Colonic mucosa (tissue), 4 donors: ENCODE measurements at places on chromosomes 3 and 15.

DNA sequence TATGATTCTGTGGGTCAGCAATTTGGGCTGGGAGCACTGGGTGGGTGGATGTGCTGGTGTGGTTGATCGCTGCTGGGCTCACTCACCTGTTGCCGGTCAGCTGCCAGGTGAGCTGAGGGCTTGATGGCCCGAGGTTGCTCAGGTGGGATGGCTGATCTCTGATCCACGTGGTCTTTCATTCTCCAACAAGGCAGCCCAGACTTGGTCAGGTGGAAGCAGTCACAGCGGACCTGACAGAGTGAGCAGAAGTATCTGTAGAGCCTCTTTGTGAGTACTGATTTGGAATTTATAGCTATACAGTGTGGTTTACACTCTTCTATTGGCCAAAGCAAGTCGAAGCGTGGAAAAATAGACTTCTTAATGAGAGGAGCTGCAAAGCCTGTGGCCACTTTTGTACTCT, 97.2 kb upstream of the ADAMTSL3 start:
- no peak for DNase-seq

- no peak for DNase-seq
These were observed 368.6 kb upstream of the MCTP2 start for GRCh38 chr15:93862791-93863190.

GRCh38 chr3:20668411-20668810, 482.4 kb upstream of the SGO1 start:
- no peak for DNase-seq

DNA sequence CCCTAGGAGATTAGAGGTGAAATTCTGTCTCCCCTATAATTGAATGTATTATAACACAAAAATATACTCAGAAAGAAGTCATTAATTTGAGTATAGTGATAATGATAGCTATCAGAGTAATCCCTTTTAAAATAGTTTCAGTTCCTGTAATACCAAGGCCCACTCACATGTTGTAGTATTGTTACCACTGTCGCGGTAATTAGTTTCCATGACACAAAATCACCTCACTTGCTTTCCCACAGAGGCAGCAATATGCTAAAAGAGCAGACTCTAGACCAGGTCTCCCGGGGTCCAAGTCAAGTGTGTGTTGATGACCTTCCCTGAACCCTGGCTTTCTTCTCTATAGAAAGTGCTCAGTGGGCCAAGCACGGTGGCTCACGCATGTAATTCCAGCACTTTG, 39.5 kb upstream of the NSMCE3 start:
- DNase-seq, result no peak

DNA sequence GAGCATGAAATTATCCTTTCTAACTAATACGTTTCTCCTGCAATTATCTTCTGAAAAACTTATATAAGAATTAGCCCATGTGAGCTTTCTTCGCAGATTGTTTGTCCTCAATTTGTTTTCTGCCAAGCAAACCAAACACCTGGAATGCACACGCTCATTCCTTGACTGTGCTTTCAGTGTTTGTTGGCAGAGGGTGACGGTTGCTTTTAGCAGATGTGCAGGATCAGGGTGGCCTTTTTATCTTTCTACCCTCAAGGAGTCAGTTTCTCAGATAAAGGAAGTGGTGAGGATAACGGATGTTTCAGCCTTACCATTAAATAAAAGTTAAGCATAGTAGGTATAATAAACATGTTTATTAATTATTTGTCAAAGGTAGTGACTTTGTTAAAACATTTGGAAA, 15.2 kb downstream of the ARPP21 start:
- DNase-seq, result no peak

DNA sequence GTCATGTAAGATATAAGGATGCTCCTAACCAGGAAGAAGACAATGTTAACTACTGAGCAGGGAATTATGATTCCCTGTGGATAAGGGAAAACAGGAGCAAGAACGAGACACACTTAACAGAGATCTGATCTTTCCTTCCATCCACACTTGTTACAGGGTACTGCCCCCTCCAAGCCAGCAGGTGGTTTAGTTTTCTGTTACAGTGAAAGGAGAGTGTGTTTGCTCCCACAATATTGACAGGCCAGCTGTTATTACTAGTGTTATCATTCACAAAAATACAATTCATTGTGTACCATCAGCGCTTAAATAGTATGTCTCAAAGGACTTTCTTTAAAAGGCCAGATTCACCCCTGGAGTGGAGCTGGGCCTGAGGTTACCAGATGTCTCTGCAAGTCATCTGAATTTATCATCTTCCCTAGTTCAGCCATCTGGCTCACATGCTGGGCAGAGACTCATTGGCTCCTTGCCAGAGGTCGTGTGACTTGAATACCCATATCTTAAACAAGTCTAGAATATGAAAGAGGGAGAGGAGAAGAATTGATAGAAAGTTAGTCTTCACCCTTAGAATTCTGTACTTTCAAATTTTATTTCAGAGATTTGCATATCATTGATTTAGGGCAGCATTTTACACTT, 16.8 kb upstream of the FMN1 start:
- DNase-seq, result peak; percentile 39

GRCh38 chr15:31398677-31399301, 72.2 kb downstream of the KLF13 start:
- DNase-seq, result peak; percentile 76

GRCh38 chr15:89192136-89192535, 29.2 kb downstream of the RLBP1 start:
- no peak for DNase-seq

DNA sequence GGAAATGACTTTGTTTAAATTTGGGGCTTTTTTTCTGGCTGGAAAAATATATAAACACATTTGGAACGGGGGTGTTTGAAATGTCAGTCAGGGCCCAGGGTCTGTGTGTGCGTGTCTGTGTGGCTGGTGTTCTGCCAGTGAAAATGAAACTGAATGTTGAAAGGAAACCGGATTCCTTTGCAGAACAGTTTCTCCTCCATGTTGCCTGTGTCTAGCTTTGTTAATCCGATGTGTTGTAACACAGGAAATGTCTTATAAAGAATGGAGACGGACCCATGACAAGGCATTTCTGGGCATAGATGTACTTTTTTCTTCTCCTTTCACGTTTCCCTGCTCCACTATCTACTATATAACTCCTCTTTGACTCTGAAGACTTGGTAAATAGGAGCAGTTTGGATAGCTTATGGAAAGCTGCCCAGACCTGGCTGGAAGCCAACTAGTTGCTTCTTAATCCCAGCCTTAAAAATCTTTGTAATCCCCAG, 2.8 kb downstream of the SQOR start:
- peak; percentile 76 for DNase-seq

DNA sequence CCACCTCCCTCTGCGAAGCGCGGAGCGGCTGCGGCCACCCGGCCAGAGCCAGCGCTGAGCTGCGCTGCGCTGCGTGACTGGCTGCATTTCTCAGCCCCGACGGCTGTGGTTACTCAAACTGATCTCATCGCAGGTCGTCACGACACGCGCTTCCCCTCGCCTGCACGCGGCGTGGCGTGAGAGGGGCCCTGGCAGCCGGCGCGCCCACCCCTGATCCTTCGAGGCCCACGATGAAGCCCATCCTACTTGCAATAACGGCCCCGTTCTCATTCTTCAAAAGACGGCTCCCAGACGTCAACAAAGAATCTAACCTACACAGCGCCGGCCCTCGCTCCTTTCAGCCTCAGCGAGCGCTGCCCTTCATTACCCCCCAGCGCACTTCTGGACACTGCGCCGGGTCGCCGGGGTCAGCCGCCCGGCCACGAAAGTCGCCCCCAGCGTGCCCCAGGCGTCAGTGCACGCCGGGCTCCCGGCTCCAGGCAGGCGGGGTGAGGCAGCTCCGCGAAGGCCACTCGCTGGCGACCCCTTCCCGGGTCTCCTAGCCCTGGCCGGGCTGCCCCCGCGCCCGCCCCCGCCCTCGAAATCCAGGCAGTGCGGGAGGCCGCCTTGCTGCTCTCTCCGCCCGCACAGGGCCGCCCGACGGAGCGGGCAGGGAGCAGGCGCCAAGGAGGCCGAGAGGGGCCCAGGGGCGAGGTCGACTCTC, 9.9 kb upstream of the LEKR1 start:
- DNase-seq, result peak; percentile 43

GRCh38 chr3:16975083-16975482, 90.3 kb downstream of the PLCL2 start:
- no peak for DNase-seq

DNA sequence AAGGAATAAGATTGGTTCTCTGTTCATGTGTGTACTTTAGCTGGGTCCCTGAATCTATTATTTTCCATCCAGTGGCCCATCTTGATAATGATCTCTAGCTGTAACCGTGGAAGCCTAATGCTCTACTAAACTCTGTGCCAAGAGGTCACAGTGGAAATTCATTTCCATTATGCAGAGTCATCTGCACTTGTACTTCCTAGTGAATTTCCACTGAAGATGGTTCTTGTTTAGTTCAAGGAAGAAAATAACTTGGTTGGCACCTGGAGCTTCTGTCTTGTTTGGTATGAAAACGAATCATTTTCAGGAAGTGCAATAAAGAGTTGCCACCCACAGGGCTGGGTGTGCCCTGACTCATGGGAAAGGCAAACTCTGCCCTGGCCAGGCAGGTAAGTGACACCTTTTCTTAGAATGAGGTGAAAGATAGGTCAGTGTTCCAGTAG, 10.3 kb downstream of the LPP start:
- peak; percentile 89 for DNase-seq

DNA sequence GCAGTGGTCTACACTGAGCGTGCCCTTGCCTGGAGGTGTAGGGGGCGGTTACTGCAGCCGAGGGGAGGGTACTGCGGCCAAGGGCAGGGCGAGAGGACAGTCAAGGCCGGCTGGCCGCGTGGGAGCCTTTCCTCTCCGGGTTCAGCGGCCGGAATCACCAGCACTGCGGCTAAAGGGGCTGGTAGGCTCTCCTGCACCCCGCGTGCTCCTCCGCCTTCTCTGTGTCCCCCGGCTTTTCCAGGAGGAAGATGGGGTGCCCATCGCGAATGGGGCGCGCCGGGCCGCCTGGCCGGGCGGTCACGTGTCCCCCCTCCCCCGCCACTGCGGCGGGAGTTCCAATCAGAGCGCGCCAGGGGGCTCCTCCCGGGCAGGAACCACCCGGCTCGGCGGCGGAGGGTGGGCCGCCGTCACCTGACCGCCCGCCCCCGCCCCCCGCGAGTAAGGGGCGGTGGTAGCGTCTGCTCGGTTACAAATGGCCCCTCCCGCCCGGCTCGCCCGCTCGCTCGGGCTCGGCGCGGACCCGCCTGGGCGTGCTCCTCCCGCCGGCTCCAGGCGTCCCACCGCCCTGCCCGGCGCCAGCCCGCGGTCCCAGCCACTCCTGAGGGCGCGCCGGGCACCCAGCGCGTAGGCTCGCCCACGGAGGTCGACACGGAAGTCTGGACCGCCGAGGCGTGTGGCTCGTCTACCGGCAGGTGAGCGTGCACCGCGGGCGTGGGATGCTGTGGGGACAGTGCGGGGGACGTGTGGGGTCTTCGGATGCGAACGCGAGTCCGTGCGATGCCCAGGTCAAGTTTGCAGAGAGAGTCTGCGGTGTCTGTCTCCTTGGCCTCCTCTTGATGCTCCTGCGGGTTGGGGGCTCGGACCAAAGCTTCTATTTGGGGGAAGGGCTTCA, 242.6 kb upstream of the TOPAZ1 start:
- DNase-seq, result no peak

GRCh38 chr3:150761831-150762661, 923 bp downstream of the SIAH2 start:
- peak; percentile 80 for DNase-seq

GRCh38 chr15:82901114-82901805, 51.3 kb downstream of the HOMER2 start:
- no peak for DNase-seq

DNA sequence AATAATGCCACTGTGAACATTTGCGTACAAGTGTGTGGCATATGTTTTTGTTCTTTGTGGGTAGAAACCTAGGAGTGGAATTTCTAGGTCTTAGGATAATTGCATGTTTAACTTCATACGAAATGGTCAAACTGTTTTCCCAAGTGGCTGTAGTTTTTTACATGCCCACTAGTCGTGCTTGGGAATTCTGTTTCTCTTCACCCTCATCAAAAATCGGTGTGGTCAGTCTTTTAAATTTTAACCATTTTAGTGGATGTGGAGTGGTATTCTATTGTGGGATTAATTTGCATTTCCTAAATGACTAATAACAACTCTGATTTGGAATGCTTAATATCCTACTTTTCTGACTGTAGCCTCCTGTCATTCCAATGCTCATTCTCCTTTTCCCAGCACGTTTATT, 27.6 kb downstream of the ZFAND6 start:
- no peak for DNase-seq

- no peak for DNase-seq
These were observed 118.8 kb downstream of the ARPP21 start for GRCh38 chr3:35757991-35758757.

DNA sequence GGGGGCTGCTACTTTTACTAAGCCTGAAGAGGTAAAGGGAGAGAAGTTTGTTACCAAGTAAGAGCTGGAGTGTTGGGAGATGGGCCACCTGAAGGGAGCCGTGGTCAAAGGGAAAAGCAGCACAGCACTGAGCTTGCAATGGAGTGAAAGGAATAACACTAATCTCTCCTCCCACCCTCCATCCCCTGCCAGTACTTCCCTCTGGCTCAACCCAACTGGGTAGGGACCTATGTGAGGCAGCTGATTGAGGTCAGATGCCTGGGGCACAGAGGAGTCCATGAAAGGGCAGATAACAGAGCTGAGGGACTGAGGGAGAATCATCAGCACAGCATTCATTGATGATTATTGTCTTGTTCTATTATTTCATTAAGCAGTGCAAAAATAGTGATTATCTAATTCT, 212.4 kb upstream of the TBC1D5 start:
- DNase-seq, result no peak

DNA sequence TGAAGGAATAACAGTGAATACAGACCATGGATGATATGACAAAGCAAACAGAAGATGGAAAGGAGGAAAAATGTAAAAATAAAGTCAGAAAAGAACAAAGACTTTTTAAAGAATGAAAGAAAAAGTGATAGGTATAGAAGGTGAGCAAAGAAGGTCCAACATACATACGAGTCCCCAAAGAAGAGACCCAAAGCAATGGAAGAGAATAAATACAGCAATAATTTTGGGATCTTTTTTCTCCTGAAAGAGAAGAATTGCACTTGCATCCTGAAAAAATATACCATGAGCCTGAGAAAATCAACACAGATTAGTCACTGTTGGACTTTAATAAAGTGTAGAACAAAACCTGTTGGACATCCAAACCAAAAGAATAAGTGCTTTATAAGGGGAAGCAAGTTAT, 85.3 kb upstream of the SLC6A1 start:
- no peak for DNase-seq

- DNase-seq, result peak; percentile 67
These were observed 29.2 kb downstream of the AP3B2 start for GRCh38 chr15:82680200-82681102.

DNA sequence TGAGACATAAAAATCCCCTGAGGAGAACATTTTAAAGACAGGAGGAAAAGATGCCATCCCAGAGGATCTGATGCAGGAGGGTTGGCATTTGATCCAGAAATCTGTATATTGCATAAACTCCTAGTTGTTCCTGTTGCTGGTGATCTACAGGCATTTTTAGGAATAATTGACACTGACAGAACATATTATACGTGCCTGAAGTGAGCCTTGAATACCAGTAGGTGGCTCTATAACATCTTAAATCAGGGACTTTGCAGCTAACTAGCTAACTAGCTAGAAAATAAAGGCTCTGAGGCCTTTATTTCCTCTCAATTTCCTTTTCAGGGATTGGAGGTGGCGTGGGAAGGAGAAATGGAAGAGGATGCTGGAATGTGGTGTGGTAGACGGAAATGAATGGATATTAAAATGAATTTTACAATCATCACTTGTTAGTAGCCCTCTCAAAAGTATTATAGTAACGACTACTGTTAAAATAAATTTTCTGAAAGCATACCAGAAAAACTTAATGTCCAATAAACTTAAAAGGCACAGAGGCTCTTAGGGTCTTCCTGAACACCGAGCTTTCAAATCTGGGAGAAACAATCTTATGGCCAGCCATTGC, 73.8 kb upstream of the ZBED2 start:
- no peak for DNase-seq

- DNase-seq, result no peak
These were observed 770 bp downstream of the TBC1D5 start for GRCh38 chr3:17741621-17742101.
